ENCODE measurements at places on chromosomes 12 and 14.
A peak's percentile ranks its signal among the peaks of the same experiment; 100 is the strongest.

DNA sequence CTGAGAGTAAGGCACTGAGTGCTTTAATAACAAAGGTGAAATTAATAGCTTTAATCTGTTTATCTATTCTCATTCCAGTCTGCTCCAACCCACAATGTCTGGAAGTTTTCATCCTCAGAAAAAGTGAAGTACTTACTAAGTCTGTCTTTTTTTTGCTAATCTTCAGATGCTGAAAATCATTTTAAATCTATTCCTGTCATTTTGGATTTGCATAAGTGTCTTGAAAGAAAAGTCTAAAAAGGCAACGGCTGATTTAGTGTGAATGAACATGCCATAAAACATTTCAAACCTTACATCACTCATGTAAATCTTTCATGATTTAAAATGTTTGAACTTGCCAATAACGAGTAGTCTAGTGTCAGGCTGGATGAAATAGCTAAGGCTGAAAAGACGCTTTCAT lies 685.6 kb downstream of the RPS29 start:
- no peak for DNase-seq

DNA sequence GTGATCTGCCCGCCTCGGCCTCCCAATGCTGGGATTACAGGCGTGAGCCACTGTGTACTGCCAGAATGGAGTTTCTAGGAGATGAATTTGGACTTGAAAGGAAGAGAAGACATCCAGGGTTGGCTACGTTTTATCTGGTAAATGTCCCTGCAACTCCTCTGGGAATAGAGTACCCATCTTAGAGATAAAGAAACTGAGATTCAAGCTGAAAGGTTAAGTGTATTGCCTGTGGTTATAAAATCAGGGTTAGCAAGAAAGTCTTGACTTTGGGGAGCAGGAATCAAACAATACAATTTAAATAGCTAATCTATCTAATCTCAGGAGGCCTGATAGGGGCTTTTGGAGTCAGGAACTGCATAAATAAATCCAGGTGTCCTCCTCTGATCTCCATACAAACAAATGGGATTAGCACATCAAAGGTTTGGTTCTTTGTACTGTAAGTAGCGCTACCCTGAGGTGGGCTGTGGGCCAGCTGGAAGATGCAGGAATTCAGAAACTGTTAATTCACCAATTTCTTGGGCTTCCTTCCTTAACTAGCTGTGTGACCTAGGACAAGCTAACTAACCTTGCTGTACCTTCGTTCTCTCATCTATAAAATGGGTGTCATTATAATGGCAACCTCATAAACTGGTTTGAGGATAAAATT lies 45.1 kb downstream of the TBX3 start:
- DNase-seq = no peak

DNA sequence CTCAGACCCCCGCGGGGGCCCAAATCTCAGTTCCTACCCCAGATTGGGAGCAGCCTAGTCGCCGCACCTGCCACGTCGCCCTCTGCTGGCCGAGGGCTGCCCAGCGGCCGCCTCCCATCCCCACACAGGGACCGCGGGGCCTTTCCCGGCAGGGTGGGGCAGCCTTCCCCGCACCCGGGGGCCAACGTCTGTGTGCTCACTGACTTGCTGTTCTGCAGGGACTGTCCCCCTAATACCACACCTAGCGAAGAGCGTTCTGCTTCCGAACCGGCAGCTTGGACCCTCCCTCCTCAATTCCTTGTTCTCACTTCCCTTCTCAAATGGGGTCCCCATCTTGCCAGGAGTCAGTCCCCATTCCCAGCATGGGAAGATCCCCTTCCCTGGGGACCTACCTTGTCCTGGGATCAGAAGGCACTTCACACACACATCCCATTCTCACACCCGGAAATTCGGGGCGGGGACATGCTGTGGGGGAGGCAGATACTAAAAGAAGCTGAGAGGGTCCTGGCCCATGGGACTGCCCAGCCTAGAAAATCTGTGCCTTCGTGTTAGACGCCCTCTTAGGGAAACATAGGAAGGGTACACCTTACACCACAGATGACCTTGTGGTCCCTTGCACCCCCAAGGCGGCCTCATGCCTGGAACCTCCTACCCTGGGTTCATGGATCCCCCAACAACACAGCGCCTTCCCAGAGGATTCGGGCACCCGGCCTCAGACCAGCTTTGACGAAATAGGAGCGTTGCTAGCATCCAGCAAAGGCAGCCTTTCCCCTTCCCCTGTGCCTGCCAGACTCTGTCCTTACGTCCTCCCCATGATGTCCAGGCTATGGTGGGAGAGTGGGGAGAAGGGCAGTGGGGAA lies 16.4 kb downstream of the ACVRL1 start:
- no peak for DNase-seq

DNA sequence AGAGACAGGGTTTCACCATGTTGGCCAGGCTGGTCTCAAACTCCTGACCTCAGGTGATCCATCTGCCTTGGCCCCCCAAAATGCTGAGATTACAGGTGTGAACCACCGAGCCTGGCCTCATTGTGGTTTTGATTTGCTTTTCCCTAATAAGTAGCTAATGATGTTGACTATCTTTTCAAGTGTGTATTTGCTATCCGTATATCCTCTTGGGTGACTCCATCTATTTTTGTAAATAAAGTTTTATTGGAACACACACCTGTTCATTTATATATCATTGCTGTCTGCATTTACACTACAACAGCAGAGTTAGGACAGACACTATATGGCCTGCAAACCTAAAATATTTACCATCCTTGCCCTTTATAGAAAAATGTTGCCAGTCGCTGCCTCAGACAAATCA lies 13.7 kb upstream of the HRK start:
- DNase-seq = no peak

GRCh38 chr12:29843036-29843435 lies 59.3 kb upstream of the TMTC1 start:
- DNase-seq = no peak

- peak; percentile 79 for DNase-seq
These were observed 122.5 kb downstream of the PHLDA1 start for GRCh38 chr12:75908961-75909605.

DNA sequence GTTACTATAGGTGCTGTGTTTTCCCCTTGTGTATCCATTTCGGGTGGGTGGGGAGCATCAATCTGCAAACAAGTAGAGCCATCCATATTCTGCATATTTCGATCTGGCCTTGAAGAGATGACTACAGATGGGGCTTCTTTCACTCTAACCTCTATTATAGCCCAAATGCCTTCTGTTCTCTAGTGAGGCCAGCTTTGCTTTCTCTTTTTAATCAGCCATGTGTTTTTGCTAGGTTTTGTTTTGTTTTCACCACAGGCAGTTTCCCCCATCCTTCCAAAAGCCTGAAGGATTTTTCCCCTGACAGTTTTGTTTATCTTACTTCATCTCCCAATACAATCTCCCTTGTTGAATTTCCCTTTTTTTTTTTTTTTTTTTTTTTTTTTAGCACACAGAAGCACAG lies 224.1 kb downstream of the BTG1 start:
- DNase-seq = no peak

GRCh38 chr12:107635139-107635538 lies 50.5 kb upstream of the PWP1 start:
- no peak for DNase-seq

DNA sequence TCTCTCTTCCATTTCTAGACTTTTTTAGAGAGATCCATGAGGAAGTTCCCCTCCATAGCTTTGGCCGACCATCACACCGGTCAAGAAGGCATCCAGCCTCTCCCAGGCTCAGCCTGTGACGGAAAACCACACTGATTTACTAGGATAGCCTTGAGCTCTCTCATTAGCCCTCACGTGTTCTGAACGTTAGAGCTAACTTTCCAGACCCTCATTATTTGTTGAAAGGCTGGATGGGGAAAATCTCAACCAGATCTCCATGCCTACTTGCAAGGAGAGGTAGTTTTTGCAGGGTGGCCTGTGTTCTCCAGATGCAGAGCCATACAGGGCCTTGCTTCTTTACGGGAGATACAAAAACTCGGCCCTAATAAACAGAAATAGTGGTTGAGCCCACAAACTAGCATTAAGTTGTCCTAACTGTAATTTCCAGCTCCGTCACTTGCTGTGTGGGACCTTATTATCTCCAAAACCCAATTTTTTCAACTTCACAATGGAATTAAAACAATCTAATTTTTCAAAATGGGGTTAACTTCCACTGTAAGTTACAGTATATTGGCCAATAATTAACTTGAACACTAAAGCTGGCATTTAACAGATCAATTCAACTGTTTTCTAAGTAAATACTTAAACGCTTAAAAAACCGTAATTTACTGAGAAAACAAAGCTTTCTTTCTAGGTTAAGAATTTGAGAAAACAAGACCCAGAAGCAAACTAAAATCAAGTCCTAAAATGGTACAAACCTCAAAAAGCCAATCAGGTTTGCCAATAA lies 65.3 kb downstream of the KLHL28 start:
- no peak for DNase-seq

DNA sequence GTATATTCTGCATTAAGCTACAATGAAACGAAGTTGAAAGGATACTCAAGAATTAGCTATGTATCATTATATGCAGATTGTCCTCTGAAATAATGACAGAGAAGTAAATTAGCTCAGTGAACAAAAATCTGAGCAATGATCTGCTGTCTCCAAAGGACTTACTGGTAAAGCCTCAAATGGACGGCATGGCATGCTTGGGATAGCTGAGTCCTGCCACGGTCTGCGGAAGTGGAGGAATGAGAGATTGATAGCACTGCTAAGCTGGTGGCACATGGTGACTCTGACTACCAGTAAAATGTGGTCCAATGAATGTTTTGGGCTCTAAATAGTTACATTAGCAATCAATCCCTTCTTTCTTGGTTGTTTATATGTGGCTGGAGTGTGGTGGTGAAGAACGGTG lies 3.7 kb upstream of the DENND5B start:
- peak; percentile 83 for DNase-seq

DNA sequence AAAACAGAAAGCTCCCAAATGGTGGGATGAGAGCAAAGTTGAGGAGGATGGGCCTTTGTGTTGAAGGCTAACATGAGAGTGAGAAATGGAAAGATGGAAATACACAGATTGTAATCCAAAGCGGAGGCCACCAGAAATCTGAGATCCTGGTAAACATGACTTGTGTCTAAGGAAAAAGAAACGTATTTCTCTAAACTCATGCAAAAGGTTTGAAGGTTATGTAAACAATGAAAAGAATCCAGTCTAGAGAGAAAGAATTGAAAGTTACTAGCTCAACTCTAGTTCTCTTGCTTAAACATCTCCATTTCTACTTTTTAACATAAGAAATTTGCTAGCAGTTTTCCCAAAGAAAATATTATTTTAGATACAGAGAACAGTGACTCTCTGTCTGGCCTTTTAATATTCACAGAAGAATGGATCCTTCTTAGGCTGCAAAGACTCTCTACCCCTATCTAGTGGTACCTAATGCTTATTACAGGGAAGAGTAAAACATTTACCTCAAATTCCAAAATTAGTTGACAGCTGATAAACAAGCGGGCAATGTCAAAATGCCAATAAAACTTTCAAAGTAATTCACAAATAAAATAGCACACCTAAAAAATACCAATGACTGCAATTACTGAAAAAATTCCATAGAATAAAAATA lies 75.8 kb upstream of the SOX5 start:
- DNase-seq = no peak

GRCh38 chr12:30701056-30701455 lies 5.4 kb upstream of the IPO8 start:
- DNase-seq = peak; percentile 55

- DNase-seq = no peak
These were observed 104.3 kb upstream of the FKBP4 start for GRCh38 chr12:2690348-2691005.

- peak; percentile 35 for DNase-seq
These were observed 11.2 kb upstream of the PXN start for GRCh38 chr12:120276734-120277133.

DNA sequence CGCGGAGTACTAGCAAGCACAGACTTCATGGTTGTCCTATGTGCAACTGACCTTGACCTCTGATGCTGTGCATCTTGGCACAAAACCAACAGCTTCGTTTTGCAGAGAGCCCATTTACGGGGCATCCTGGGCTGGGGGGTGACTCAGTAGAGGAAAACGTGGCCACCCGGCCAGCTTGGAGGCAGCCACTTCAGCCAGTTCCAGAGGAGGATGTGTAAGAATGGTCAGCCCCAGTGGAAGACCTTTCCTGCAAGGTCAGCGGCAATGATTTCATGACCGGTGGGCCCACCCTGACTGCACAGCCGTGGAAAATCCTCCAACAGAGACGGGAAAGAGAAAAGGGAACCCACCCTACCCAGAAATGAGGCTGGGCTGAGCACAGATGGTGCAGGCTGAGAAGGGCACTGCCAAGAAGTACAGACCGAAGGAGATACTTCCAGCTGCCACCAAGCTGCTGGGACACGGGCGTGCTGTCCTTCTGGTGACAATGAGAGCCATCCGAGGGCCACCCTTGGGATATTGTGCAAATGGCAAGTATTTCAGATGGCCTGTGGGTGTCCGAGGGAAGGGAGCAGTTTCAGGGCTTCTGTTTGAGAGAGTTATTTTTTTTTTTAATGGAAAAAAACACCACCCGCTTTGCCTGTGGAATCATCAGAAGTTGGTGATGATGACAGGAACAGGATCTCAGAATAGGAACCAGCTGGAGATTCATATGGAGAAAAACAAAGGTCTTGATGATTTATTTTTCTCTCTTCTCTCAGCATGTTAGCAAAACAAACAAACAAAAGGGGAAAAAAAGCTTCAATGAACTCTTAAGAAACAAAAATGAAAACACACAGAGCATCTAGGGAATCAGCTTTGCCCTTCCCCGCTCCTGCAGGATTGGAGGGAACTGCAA lies 120.2 kb upstream of the RFLNA start:
- peak; percentile 71 for DNase-seq

DNA sequence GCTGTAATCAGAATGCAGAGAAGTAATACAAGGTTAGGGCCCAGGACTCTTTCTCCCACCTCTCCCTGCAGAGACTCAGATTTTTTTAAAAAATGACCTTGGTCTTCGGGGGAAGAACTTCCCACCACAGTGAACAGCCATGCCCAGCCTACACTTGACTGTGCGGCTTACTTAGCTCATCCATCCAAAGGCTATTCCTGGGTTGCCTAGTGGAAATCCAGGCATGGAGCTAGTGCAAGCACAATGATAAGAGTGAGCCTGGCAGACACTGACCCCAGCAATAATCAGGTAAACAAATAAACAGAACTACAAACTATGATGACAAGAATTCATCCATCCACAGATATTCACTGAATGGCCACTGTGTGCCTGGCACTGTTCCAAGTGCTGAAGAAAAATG lies 14.7 kb downstream of the SERPINA5 start:
- no peak for DNase-seq

DNA sequence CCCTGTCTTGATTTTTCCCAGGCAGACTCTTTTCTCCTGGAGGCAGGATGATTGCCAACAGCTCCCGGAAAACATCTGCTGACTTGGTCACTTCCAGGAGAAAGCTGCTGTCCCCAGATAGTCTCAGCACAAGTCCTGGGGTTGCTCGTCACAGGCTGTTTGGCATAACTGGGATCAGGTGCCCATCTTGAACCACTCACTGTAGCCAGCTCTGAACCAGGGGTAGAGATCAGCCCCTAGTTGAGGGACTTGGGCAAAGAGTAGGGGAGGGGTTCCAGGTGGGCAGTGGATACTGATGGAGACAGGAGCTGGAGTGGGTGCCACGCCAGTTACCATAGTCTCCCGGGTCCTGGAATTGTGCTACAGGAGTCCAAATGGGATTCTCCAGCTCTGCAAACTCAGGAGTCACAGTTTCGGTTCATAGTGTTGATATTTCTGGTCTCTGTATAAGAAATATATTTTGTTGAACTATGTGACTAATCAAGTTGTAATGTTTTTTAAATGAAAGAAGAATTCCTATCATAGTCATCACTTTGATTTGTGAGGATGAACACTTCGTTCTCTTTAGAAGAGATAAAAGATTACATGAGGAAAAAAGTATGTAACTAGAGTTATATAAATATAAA lies 1154.5 kb downstream of the AACS start:
- no peak for DNase-seq

GRCh38 chr12:66786531-66787308 lies 107.8 kb upstream of the GRIP1 start:
- DNase-seq = no peak

- DNase-seq = no peak
These were observed 44.6 kb upstream of the PTGDR start for GRCh38 chr14:52222901-52223300.

Measured in fibroblast of lung (primary cell).